ENCODE measurements at places on chromosomes 2 and 18.

GRCh38 chr2:160583146-160583535, 89.5 kb upstream of the RBMS1 start:
- H3K27me3 ChIP-seq = no peaks in the 10 kb centered on the region
- H3K4me3 ChIP-seq = no peak overlapping the region
- DNase-seq = no peak
- H3K27ac ChIP-seq = peak overlapping the region; percentile 1

GRCh38 chr2:197292619-197293018, 18.0 kb downstream of the ANKRD44 start:
- no peak for DNase-seq
- no peaks in the 10 kb centered on the region for H3K27me3 ChIP-seq
- H3K4me3 ChIP-seq = no peak overlapping the region
- peaks cover 37% of the 10 kb centered on the region for H3K4me1 ChIP-seq
- peaks cover 5% of the 10 kb centered on the region for H3K36me3 ChIP-seq

GRCh38 chr2:216308576-216308975, 63.7 kb downstream of the MARCHF4 start:
- H3K36me3 ChIP-seq = no peaks in the 10 kb centered on the region
- no peak for DNase-seq
- no peak overlapping the region for H3K4me3 ChIP-seq
- H3K4me1 ChIP-seq = no peaks in the 10 kb centered on the region
- no peak overlapping the region for H3K27ac ChIP-seq

GRCh38 chr2:45755585-45756335, 104.3 kb downstream of the PRKCE start:
- peaks cover 18% of the 10 kb centered on the region for H3K4me1 ChIP-seq
- no peak for DNase-seq
- H3K4me3 ChIP-seq = no peak overlapping the region
- H3K27me3 ChIP-seq = no peaks in the 10 kb centered on the region
- no peak overlapping the region for H3K27ac ChIP-seq
- H3K36me3 ChIP-seq = no peaks in the 10 kb centered on the region

DNA sequence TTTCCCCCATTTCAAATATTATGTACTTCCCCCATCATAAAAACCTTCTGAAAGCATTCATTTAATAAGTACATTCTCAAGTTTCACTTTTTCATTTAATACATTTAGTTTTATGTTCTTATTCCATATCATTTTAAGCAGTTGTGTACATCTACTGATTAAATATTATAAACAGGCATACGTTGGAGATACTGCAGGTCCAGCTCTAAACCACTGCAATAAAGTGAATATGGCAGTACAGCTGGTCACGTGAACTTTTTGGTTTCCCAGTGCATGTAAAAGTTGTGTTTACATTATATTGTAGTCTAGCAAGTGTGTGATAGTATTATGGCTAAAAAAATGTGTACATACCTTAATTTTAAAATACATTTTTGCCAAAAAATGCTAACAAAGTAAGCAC, 48.7 kb downstream of the TET3 start:
- no peak overlapping the region for H3K4me3 ChIP-seq
- no peaks in the 10 kb centered on the region for H3K36me3 ChIP-seq
- DNase-seq = no peak
- H3K27ac ChIP-seq = no peak overlapping the region
